ENCODE measurements at places on chromosomes 1 and 21.

DNA sequence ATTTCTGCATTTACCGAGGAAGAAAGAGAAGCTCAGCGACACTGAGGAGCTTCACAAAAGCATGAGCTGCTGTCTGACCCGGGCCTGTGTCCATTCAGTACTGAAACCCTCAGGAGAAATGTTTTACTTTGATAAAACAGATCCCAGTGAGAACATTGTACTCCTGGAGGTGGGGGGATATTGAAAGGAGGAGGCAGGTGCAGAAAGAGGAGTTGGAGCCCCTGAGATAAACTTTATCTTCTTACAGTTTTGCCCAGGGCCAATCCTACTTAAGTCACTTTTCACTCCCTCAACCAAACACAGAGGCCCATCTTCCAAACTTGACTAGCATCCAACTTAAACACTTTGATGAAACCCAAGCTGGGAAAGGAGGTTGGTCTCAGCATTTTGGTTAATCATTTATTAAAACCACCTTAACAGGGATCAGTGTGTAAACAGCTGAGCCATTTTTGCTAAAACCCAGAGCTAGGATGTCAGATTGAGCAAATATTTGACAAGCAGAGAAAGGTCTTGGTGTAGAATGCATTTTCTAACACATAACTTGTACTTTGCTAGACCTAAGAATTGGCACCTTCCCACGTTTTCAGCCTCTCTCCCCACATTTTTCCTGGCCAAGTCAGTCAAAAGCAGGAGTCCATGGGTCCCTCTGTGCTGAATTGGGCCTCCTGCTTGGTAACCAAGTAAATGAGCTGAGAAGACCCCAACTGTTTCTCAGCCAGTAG lies 32.5 kb upstream of the SARS1 start:
- no peak for DNase-seq

GRCh38 chr1:228114827-228115226 lies 5.7 kb upstream of the MRPL55 start:
- DNase-seq: no peak

DNA sequence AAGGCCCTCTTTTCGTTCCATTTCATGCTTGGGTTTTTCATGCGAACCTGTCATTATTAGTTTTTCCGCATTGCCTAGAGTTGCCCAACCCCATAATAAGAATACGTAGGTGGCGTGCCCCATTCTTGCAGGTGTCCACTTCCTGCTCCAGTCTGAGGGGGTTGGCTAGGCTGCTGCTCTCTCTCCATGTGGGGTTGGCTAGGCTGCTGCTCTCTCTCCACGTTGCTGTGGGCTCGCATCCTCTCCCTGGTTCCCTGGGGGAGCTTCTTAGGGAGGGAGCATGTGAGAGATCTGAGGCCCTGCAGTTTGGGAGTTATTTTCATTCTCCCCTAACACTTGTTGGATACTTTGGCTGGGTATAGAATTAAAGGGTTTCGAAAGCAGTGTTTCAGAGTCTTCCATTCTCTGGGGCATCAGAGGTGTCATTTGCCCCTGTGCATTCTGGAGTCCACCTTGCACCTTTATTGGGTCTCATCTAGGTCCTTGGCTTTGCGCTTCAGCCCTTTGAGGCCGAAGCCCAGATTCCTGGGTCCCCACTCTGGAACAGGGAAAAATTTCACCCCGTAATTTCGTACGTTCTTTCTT lies 8.6 kb downstream of the C1orf35 start:
- no peak for DNase-seq

DNA sequence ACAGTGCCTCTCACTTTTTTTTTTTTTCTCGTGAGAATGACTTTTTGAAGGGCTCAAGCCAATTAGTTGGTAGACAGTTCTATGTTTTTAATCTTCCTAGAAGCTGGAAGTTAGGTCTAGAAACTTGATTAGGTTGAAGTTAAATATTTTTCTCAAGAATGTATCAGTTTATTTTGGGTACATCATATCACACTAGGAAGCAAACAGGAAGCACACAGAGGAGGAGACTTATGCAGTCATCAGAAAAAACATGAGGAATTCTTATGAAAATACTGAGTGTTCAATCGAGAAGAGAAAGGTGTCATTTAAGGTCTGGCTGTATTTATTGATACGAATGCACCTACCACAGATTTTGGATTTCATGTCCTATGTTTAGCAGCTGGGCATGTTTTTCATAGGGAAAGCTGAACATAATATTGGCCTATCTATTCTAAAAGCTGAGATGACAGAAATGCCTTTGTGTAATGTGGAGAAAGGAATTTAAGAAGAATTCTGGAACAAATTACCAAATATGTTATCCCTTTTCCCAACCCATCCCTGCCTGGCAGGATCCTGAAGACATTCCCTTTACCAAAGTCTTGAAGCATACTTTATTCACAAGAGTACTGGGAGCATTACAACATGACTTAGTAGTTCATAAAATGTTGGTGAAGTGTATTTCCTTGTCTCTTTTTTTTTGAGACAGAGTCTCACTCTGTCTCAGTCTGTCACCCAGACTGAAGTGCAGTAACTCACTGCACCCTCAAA lies 17.5 kb upstream of the ZFP69B start:
- DNase-seq: no peak

DNA sequence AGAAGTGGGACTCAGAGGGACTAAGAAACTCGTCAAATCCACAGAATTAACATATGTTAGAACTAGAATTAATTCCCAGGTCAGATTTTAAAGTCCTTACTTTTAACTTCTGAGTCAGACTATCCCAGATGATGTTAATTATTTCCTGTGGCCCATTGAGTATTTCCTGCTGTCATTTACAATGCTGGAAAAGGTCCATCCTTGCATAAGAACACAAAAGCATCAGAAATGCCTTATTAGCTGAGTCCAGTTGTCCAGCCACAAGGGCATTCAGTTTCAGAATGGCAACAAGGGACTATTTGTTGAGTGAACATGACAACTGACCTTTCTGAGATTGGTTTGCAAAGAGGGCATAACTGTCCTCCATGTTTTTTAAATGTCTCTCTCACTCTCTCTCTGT lies 16.5 kb upstream of the HIVEP3 start:
- DNase-seq: peak; percentile 44

- DNase-seq: no peak
Measured at GRCh38 chr1:161039154-161039545, 386 bp upstream of the TSTD1 start.

Data from HFF-Myc (cell line).